ENCODE measurements at places on chromosomes 3 and 15. TPM values are rescaled to one million over a fixed set of nuclear protein-coding genes. Genes with fewer than 3 reads are reported as not detected.

DNA sequence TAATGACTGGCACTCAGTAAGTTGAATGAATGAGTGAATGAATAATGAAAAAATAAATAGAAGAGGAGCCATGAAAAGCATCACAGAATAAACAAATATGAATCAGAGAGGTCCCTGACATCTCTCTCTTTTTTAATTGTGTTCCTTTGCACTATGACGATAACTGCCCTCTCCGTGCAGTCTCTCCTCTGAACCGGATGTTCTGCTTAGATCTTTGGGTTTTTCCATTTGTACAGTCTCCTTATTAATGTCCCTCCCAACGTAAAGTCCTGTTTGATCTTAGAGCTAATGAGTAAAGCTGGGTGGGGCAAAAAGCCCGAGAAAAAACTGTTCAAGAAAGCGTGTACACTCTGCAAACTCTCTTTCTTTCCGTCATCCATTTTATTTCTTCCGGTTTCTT lies 28.3 kb upstream of the BHLHE40 start:
- DNase-seq: no peak

- no peak for DNase-seq
Observed at GRCh38 chr3:61060411-61060861, 190.8 kb downstream of the FHIT start.

DNA sequence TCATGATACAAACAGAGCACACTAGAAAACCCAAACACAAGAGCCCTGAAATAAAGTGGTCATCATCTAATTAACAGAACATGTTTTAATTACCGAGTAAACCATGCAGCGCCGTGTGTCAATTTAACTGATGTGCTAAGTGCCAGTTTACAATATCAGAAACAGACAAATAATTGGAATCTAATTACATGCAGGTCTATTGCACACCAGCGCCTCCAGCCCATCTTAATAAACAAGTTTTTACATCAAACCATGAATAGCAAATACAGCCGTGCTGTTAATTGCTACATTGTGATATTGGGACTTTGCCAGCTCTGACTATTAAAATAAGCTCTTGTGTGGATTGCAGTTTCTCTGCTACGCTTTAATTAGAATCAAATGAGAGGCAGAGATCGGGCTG lies 510.2 kb upstream of the MDFIC2 start:
- DNase-seq: no peak

DNA sequence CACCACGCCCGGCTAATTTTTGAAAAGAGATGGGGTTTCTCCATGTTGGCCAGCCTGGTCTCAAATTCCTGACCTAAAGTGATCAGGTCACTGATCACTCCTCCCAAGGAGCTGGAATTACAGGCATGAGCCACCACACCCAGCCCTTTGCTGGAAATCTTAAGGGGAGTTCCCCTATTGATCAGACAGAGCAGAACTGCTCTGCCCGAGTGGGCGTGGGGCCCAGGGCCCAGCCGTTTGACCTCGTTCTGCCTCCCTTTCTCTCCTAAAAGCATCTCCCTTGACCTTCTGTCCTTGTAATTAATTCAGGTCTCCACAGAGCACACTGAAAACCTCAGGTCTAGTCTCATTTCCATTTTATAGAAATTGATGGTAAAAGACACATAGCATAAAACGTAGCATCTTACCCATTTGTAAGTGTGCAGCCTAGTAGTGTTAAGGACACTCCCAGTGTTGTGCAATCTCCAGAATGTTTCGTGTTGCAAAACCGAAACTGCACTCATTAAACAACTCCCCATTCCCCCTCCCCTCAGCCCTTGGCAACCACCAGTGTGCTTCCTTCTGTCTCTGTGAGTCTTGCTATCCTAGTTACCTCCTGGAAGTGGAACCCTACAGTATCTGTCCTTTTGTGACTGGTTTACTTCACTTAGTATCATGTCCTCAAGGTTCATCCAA lies 89.3 kb downstream of the SLCO3A1 start:
- peak; percentile 95 for DNase-seq

GRCh38 chr15:82552861-82553260 lies 12.6 kb upstream of the RPS17 start:
- no peak for DNase-seq

- DNase-seq: no peak
Observed at GRCh38 chr3:184465883-184466412, 86.1 kb downstream of the CHRD start.

- no peak for DNase-seq
Observed at GRCh38 chr3:175477651-175478224, 618.6 kb downstream of the NAALADL2 start.

GRCh38 chr3:24604215-24604614 lies 109.6 kb upstream of the THRB start:
- no peak for DNase-seq

- DNase-seq: no peak
Observed at GRCh38 chr15:65887565-65887964, 18.3 kb downstream of the RAB11A start.

- no peak for DNase-seq
Observed at GRCh38 chr15:47877836-47878235, 160.5 kb downstream of the SEMA6D start.

DNA sequence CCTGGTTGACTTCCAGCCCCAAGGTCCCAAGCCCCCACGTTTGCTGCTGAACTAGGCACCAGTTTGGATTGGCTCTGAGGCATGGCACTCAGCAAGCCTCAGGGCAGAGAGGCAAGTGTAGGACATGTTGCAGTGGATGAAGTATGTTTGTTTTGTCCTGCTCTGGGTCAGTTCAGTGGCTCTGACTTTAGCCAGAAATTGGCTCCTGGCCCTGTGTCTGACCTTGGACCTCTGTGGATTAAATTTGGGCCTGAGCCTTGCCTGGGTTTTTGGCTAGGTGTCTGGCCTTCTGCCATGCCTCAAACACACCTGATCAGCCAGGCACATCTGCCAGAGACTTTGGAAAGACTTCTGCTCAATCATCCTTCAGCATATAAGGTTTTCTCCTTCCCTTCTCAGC lies 3.6 kb upstream of the MRAS start:
- no peak for DNase-seq

DNA sequence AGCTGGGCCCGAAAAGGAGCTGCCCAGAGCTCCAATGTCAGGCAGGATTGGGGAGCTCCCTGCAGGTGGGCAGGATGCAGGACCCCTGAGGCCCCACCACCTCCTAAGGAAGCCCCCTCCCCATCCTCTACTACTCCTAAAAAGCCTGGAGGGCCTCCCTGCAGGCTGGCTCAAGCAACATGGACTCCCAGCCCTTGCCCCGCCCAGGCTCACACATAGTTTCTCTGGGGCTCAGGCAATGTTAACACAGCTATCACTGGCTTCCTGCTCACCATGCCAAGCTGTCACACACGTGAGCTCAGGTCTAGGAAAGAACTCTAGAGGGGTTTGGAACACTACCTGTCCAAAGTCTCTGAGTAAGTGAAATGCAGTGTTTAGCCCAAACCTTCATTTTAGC lies 65.4 kb upstream of the ZNF148 start:
- DNase-seq: no peak

DNA sequence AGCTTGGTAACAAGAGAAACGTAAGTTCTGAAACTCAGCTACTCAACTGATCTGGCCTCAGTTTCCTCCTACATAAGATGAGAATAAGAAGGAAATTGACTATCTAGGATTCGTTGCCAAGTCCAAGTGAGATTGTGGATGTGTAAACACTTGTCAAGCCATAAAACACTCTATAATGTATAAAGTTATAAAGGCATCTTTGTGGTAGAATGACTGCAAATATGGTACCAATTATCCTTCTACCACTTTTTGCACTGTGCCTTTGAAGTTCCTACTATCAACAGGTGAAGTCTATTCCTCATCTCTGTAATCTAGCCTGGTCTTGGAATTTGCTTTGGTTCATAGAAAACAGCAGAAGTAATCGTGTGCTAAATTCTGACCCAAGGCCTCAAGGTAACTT lies 138.2 kb downstream of the GADL1 start:
- DNase-seq: no peak

FEZF2 gene
- total RNA-seq: not detected

SERPINI2 gene
- not detected for total RNA-seq

CHRM5 gene
- total RNA-seq: not detected

LNP1 gene
- total RNA-seq: 11.0 TPM

LRTM1 gene
- not detected for total RNA-seq

Measured in fibroblast of the aortic adventitia (primary cell).